AG04450 (cell line): ENCODE measurements at places on chromosomes 7 and 10.
A peak's percentile ranks its signal among the peaks of the same experiment; 100 is the strongest.

- DNase-seq = no peak
Measured at GRCh38 chr7:128890306-128891109, 20.0 kb downstream of the KCP start.

GRCh38 chr10:16490511-16490910, 31.2 kb downstream of the C1QL3 start:
- no peak for DNase-seq

DNA sequence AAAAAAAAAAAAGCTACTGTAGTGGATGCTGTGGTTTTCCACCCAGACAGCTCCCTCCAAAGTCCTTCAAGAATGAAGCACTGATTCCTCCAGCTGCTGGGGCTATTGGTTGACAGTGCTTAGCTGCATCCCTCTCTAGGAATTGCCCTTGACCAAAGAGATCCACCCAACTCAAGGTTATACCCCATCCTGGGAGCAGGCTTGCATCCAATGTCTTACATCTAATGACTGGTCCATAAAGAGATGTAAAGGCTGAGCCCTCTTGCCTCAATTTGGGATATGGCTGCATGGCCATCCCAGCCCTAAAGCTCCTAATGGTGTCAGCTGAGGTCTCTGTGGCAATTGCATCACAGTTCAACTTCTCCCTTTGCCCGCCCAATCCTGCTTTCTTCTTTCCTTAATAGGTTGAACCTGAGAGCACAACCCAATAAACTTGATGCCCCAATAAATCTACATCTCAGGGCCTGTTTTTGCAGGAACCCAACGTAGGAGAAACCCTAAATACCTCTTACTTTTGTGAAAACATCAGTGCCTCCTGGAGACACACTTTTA, 4.4 kb downstream of the GPR37 start:
- no peak for DNase-seq

- DNase-seq = no peak
Measured at GRCh38 chr10:23172429-23173213, 19.5 kb upstream of the PTF1A start.

- no peak for DNase-seq
Measured at GRCh38 chr7:20596653-20597052, 18.8 kb upstream of the ABCB5 start.

GRCh38 chr10:60611291-60611747, 167.0 kb upstream of the CDK1 start:
- no peak for DNase-seq

DNA sequence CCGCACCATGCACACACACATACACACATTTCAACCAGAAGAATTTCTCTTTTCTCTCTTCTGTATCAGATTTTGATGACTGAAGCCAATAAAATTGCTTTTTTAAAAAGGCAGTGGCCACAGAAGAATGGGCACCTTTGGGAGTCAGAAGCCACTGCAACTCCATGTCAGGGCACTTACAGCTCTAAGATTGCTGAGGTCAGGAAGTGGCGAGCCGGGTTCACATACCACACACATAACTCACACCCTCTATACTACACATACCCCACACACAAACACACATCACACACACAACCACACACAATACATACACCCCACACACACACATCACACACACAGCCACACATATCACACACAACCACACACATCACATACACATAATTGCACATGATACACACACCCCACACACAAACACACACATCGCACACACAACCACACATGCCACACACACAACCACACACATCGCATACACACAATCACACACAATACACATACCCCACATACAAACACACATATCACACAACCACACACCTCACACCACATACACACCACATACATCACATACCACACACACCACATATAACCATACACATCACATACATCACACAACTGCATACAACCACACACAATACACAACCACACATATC, 31.2 kb downstream of the GPRIN2 start:
- peak; percentile 53 for DNase-seq

DNA sequence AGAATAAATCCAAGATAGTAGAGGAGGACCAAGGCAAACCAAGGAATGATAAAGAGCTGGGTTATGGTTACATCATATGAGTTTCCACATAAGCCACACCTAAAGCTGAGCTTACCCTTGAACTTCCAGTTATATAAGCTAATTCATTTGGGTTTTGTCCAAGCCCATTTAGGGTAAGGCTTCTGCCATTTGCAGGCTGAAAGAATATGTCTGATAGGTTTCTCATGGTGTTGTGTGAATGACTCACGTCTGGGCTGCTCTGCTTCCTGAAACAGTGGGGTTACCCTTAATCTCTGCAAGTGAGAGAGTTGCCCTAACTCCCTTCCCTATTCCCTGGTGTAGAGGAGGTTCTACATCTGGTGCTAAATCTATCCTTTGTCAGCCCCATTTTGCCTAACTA, 60.8 kb downstream of the PTTG1IP2 start:
- no peak for DNase-seq

DNA sequence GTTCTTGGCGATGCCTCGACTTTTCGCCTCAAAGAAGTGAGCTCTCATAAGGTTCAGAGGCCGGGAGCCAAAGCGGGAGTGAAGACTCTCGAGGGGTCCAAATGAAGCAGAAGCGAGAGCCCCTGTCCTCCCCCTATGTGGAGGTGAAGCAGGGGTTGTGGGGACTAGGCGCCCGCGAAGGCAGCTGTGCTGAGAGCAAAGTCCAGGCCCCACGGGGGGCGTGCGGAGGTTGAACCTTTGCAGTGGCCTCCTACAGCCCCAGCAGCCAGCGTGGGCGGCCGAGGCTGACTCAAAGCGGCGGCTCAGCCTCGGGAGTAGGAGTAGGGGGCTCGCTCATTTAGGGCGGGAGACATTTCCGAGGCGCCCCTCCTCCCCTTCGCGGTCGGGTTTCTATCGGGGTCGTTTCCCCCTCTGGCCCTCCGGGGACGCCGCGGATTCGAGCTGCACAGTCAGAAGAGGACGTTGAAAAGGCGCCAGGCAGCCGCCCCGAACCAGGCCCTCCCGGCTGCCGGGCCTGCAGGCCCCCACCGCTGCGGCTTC, 553 bp upstream of the ADD3 start:
- DNase-seq = no peak

DNA sequence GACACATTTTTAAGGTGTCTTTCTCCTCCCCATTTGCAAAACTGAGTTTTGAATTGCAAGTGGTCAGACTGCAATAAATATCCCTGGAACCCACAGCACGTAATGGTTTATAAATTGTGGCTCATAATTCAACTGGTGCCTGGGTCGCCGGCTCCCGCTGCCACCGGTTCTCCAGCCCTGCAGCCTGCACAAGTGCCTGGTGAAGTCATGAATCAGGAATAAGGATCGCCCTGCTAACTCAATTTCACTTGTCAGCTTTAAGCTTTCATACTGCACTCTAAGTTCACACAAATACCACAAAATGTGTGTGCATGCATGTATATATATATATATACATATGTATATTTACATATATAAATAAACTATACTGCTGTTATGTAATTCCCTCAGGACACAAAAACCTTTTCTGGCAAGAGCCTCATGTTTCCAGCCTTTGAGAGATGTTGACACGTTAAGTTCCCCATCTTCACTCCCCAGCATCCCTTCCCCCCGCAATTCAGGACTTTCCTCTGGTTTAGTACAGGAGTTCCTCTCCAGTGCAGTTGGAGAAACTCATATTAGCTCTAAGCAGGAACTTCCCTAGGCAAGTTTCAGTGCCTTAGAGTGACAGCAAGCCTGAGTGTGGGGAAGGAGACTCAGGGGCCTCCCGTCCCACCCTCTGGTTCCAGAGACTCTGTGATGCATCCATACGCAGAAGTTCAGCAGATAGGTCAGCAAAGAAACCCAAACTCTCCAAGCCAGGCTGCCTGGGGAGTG, 129.2 kb upstream of the UNC5B start:
- DNase-seq = no peak

- no peak for DNase-seq
Measured at GRCh38 chr10:58335306-58336005, 650 bp downstream of the UBE2D1 start.

GRCh38 chr10:86355571-86356038, 11.0 kb downstream of the GRID1 start:
- DNase-seq = no peak

- DNase-seq = no peak
Measured at GRCh38 chr10:127984945-127985344, 78.0 kb downstream of the PTPRE start.

- DNase-seq = no peak
Measured at GRCh38 chr7:118288098-118288497, 63.6 kb downstream of the ANKRD7 start.

DNA sequence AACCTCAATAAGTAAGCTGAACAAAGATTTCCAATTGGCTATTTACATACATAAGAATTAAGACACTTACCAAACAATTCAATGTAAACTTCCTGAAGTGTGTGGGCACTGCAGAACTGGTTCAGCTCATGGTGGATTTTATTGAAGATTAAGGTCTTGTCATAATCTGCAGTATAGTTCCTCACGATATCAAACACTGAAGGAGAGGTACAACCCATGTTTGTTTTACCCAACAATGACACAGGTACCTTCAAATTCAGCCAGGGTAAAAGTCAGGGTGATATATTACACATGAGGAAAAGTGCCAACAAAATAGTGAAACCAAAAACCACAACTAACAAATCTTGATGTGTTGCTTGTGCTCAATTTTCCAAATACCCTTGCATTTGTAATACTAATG, 10.0 kb downstream of the ERLIN1 start:
- no peak for DNase-seq

DNA sequence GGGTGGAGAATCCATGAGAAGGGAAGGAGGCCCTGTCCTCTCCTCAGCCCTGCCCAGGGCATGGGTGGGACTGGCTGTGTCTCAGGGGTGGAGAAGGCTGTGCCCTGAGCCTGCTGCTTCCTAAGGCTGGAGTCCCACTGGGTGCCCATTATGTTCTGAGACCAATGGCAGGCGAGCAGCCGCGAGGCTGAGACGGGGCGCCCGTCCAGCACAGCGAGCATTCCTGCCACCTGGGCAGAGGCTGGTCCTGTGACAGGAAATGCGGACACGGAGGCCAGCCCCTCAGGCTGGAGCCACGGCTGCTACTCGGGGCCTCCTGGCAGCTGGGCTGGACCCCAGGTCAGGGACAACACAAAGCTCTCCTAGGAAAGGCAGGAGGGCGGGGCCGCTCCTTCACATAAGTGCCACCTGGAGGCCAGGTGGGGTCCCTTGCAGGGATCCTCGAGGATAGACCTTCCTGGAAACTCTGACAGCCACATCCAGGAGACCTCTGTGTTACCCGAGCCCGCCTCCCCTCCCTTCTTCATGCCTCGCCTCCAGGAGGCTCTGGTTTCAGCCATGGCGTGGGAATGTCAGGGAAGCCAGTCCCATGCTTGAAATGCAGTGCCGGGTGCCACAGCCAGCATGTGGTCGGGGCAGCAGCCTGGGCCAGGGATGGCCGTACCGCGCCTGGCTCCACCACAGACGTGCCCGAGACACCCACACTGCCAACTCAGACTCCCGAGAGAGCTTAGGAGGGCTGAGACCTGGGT, 173.9 kb downstream of the USP6NL start:
- DNase-seq = no peak

DNA sequence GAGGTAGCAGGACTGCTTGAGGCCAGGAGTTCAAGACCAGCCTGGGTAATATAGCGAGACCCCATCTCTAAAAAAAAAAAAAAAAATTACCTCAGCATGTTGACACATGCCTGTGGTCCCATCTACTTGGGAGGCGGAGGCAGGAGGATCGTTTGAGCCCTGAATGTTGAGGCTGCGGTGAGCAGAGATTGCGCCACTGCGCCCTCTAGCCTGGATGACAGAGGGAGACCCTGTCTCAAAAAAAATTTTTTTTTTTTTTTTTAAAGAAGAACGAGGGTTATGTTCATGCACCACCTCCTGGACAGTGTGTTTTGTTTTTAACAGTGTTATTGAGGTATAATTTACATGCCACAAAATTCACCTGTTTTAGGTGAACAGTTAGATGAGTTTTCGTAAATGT, 51.1 kb upstream of the SEPHS1 start:
- no peak for DNase-seq

GRCh38 chr7:143485500-143485899, 7.8 kb downstream of the TAS2R41 start:
- DNase-seq = no peak

- no peak for DNase-seq
Measured at GRCh38 chr10:35913628-35914027, 271.5 kb upstream of the FZD8 start.

DNA sequence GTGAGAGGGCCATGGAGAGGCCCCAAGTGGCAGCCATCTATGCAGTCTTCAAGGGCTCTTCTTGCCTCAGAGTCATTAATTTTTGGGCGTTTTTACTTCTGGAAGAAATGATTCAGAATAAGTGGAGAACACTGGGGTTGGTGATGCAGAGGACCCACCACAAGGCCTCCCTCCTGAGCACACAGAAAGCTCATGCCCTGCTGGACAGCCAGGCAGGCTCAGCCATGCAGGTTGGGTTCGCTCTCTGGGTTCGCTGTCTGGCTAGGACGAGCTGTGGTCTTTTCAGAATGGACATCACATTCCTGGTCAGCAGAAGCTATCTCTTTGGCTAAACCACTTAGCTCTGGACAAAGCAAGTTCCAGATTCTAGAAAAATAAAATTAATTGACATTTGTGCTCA, 480.8 kb downstream of the RPS24 start:
- DNase-seq = no peak

DNA sequence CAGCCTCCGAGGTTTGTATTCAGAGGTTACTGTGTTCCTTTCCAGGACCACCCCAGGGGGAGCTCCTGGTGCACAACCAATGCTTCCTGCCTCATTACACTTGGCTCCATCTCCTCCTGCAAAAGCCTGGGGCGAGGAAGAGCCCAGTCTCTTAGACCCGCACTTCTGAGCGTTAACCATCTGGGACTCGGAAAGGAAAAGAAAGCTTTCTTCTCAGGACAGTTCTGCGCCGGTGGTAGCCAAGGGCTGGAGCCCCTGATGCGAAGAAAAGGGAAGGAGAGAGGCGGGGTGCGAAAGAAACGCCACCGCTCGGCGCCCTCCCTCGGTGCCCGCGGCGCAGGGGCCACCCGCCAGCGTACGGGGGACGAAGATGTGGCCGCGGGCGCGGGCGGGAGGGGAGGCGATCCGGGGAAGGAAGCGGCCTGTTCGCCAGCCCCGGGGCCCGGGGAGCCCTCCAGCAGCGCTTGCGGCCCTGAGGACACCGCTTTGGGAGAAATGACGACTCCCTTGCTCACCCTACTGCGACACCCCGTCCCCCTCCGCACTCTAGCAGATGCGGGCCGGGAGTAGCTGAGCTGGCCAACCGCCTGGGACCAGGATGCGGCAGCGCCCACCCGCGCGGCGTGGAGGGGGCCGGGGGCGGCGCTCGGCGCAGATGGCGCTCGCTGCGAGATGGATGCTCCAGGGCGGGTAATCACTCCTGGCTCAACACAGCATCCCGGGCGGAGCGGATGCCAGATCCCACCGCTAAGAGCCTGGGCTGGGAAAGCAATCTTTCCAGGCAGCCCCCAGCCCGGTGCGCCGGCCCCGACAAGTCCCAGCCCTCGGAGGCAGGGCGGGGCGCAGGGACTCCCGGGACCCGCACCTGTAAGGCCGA, 1.3 kb downstream of the NRCAM start:
- DNase-seq = no peak

DNA sequence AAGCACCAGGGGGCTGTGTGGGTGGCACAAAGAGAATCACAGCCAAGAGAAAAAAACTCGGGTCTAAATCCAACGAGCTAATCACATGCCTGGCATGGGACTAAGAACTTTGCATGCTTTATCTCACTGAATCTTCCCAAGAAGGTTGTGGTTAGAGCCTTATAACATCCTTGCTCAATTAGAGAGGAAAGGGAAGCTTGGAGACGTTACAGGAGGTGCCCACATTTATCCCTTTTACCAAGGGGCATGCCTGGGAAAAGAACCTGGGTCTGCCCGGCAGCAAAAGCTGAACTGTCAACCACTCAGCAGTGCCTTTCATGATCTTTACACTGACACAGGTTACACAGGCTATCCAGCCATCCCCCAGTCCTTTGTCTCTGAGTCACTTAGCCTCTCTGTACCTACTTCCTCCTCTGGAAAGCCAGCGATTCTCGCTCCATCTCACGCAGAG, 190.1 kb downstream of the PRPF18 start:
- DNase-seq = no peak
